ENCODE measurements at places on chromosomes 11 and 22.

- DNase-seq, result peak; percentile 43
Measured at GRCh38 chr22:46229701-46230100, 20.4 kb downstream of the CDPF1 start.

DNA sequence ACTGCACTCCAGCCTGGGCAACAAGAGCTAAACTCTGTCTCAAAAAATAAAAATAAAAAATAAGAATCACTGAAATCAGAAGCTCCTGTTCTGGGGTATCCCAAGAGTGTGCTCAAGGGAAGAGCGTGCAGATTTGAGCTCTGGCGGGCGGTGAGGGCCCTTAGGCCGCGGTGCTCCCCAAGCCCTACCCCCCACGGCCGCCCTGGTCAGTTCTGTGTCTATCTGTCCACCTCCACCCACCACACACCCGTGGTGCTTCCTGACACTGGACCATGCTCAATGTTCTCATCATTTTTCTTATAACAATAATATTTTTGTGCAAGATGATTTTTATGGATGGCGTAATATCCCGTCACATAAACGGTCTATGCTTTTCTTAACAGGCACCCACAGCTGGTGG is 71.1 kb downstream of the RTL6 start:
- no peak for DNase-seq

DNA sequence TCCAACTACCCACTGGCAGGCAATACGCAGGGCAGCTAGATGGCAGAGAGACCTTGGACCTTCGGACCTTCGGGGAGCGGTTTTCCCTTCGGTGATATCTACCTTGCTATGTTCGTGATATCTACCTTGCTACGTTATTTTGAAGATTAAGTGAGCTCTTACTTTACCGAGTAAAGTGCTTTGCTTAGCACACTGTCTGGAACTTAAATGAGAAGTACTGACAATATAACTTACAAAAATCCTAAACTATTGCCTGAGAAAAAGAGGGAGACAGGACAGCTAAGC is 1.0 kb upstream of the PRDM10 start:
- DNase-seq, result no peak

GRCh38 chr11:114180301-114181055 is 115.7 kb upstream of the NNMT start:
- DNase-seq, result no peak

- DNase-seq, result no peak
Measured at GRCh38 chr11:16402654-16403447, 46.5 kb upstream of the SOX6 start.

DNA sequence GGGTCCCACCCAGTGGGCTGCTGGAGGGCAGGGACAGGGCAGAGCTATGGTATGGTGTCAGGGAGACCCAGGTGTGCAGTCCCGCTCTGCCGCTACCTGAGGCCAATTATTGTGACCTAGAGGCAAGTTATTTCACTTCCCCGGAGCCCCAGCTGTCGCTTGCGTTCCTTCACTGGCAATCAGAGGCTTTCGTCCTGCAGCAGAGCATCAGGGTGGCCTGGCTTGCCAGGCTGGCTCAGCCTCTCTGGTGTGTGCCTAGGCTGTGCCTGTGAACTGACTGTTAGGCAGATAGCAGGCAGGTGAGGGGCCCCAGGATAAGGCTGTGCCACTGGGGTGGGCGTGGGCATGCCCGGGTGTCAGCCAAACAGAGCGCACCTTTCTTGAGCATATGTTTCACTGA is 31.4 kb downstream of the GLB1L2 start:
- no peak for DNase-seq

DNA sequence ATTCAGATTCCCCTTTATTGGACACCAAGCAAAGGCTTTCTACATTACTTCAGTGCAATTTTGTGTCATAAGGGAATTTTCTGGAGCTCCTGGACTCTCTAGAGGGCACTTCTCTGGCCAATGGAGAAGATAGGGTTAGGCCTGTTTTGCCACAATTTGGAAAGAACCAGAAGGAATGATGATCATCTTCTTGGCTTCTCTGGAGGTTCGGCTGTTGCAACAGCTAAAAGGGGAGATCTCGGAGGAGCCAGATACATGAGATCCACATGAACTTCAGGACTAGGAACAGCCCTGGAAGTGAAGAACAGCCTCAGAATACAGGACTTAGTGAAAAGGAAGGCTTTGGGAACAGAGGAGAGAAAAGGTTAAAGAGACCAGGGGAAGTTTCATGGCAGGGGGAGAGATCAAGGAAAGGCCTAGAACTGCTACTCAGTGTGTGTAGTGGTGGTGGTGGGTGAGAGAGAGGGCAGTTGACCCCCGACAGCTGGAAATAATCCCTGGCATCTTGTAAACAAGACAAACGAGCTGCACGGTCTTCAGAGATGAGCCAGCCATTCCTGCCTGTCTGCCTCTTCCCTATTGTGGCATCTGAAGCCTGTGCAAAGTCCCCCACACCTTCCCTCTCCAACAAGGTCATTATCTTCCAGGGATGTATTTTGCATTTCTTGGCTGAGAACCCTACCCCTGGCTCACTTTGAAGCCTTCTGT is 83.8 kb downstream of the CCDC81 start:
- DNase-seq, result no peak

DNA sequence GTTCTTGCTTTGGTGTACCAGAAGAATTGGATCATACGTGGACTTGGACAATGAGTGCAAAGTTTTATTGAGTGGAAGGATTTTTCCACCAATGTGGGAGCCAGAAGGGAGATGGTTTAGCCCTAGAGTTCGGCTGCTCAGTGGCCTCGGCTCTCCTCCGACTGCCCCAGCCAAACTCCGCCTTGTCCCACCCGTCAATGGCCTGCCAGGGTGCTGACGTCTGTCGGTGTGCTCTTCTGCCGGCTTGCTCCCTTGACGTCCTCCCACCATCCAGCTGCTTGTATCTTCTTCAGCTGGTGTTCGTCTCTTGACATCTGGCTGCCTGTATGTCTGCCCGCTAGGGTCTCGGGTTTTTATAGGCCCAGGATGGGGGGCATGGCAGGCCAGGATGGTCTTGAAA is 154.8 kb downstream of the APOL5 start:
- no peak for DNase-seq

DNA sequence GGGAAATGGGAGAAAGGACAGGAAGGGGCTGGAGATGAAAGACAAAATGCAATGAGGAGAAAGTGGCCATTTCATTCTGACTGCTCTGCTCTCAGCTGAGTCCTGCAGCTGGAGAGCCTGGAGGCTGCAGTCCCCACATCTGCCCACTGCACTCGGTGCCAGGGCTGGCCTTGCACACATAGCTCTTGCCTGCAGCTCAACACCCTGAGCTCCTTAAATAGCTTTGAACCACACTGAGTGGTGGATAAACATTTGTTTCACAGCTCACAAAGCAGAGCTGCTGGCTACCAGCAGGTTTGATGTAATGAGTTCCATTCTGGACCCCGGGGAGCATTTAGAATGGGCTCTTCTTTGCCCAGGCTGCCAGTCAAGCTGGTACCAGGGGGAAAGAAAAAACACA is 426.1 kb upstream of the CADM1 start:
- no peak for DNase-seq

DNA sequence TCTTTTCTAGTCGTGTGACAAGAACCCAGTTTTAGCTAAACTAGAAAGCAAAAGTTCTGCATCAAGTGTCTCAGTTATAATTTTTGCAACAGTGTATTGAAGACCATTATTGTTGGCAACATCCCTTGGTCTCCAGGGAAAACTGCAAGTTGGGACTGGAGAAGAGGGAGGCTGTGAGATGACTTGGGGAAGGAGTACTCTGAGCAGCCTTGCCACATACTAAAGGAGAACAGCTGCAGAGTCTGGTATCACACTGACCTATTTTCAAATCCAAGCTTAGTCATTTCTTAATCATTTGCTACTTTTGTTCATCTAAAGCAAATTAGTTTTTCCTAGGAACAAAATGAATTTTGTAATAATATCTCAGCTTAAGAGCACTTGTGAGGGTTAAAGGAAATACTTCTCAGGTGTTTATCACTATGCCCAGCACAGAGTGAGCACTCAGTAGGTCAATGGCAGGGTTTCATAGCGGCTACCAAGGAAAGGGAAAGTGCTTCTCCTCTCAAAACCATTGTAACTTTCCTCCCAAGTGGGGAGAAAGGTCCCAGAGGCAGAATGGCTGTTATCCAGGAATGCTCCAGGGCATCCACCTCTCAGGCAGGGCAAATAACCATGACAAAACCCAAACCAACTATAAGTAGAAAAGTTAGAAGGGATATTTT is 247.1 kb downstream of the C11orf87 start:
- peak; percentile 1 for DNase-seq

- DNase-seq, result no peak
Measured at GRCh38 chr11:119181677-119182412, 3.4 kb upstream of the NHERF4 start.

DNA sequence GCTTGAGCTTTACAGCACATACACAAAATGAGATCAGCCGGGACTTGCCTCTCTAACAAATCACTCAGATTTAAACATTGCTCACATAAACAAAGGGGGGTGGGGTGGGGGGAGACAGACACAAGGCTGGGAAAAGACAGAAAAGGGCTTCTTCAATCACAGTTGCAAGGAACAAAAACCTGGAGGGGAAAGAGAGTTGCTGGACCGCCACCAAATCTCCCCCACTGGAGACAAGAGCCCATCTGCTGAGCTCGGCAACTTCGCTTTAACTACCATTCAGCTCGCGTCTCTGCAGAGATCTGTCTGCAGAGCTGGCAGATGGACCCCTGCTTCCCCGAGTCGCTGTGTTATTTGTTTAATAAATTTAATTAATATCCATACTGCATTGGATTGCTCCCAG is 165.0 kb downstream of the RCN1 start:
- DNase-seq, result no peak

- no peak for DNase-seq
Measured at GRCh38 chr11:2945757-2946287, 16.6 kb upstream of the PHLDA2 start.

DNA sequence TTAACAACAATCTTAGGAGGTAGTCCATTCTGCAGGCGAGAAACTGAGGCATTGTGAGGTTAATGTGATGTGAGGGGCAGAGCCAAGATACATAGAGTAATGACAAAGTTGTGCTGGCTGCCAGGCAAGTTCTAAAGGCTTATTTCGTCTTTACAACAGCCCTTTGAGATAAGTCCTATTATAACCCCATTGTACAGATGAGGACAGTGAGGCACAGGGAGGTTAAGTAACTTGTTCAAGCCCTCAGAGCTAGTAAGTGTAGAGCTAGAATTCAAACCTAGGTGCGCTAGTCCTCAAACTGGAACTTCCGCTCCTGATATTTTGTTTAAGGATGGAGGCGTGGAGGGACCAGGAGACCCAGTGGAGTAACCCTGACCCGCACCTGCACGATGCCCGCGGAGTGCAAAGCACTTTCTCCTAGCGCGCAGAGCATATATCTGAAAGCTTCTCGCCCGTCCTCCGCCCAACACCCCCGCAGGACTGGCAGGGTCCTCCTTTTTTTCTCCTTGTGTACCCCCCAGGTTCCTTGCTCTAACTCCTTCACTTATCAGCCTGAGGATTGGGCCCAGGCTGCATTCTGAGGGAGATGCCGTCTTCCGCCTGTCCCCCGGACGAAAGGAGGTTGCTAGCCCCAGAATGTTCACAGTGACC is 4.9 kb upstream of the FLI1 start:
- no peak for DNase-seq

DNA sequence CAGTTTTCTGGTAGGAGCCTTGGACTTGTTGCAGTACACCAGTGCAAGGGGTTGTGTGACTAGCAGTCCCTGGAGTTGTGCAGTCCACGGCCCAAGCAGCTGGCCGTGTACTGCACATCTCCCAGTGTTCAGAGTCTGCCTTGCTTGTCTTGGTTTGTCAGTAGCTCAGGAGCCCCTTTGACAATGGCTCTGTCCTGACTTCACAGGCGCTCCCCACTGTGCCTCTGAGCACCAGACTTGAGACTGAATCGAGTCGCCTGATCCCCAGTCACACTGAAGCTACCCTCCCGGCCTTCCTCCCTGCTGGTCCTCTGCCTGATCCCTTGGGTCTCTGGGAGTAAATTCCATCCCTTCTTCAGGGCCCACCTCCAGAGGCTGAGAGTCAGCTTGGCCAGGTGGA is 19.4 kb downstream of the SYNGR1 start:
- no peak for DNase-seq

DNA sequence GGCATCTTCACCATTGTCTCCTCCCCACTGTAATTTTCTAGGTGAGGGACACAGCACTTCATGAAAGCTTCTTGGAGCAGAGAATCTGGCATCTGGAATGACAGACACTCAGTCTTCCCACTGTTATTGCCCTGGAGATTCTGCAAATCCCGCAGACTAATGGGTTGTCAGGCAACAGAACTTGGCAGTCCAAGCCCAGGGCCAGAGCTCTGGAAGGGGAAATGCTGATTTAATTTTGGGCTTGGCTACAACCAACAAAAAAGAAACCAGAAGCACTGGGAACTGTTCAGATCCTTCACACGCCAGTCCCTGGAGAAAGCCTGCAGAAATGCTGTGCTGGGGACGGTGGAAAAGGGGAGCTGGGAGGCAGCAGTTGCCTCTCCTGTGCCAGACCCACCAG is 71.5 kb upstream of the BID start:
- DNase-seq, result no peak

GRCh38 chr11:86594746-86595145 is 77.7 kb downstream of the ME3 start:
- peak; percentile 71 for DNase-seq

- DNase-seq, result no peak
Measured at GRCh38 chr22:39534092-39534506, 1.6 kb upstream of the RPS19BP1 start.

GRCh38 chr11:12318791-12319438 is 58.5 kb upstream of the PARVA start:
- peak; percentile 89 for DNase-seq

DNA sequence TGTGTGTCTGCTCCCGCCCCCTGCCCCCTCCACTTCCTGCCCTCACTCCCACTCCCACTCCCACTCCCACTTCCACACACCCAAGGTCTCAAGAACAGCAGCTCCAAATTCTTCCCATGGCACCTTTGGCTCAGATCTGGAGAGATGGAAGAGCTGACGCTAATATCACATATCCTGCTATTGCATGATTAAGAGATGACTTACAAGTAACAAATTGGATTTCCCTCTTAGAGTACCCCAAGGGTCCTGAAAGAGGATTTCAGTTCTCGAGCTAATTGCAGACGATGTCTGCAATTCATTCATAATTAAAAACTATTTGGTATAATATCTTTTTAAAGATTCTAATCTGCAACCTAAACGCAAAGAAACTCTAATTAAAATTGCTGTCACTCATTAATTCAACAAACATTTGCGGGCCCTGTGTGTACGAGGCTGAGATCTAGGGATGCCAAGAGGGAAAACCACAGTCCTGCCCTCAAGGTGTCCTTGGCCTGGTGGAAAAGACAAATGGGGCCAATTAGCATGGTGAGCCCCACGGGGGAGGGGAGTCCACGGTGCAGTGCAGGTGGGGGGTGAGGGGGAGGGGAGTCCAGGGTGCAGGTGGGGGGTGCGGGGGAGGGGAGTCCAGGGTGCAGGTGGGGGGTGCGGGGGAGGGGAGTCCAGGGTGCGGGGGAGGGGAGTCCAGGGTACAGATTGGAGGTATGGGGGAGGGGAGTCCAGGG is 50.3 kb downstream of the CELSR1 start:
- DNase-seq, result no peak

- DNase-seq, result peak; percentile 47
Measured at GRCh38 chr11:103537904-103538502, 428.8 kb downstream of the DYNC2H1 start.

DNA sequence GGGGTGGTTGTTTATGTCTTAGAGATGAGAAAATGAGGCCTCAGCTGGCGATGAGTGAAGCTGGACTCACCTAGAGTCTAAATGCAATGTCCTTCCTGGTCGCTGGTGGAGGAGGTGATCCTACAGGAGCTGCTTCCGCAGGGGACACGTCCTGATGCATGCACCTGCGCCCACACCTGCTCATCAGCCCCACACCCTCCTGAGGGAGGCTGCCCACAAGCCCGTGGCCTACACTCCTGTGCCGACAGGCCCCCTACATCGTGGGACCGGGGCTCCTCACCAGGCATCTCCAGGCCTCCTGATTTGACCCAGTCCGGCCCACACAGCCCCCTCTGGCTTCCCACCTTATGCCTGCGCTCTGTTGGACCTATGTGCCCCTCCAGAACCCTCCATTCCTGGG is 857.2 kb downstream of the TBC1D22A start:
- no peak for DNase-seq

Measured in IMR-90 (cell line).